ENCODE measurements at places on chromosomes 7 and 10.

- DNase-seq, result no peak
These were observed 185.8 kb upstream of the PRSS1 start for GRCh38 chr7:142563470-142563869.

- DNase-seq, result no peak
These were observed 39.0 kb downstream of the SCIN start for GRCh38 chr7:12609561-12609960.

DNA sequence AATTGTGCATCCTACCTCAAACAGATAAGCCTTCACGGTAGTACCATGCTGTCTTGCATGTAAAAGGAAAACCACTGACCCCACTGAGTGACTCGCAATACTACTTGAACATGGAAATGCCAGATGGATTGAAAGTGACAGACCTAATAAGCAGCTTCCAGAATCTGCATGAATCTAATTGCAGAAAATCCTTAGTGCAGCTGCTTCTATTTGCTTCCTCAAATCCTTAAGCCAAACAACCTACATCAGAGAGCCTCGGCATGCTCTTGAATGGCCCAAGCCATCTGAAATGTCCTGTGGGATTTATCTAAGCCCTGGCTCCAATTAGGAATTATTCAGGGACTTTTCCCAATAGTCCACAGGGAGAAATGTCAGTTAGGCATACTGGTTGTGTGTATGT lies 509.5 kb upstream of the CELF2 start:
- no peak for DNase-seq

DNA sequence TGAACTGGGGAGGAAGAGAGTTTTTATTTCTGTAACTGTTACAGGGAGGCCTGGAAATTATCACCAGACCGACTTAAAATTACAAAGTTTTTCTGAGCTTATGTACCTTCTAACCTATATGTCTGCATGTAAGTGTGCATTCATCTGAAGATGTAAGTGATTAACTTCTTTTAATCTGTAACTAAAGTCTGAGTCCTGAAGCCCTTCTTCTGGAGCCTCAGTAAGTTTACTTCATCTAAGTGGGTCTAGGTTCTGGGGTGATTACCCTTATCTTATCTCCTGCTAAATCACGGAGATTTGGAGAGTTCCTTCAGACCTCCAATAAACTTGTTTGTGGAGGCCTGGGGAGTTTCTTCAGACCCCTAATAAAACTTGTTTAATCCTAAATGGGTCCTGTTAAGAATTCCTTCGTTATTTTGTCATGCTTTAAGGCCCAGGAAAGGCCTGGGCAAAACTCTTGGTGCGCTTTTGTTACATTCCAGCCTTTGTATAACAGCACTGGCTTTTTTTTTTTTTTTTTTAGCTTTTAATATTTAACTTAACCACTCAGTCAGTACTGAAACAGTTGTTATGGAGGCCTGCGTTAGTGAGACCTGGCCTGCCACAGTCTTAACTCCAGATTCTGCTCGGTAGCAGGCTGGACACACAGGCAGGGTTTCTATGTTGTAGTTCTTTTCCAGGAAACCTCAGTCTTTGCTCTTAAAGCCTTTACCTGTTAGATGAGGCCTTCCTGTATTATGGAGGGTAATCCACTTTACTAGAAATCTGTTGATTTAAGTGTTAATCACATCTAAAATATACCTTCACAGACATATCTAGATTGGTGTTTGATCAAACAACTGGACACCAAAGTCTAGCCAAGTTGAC lies 33.0 kb downstream of the TPST1 start:
- DNase-seq, result no peak

DNA sequence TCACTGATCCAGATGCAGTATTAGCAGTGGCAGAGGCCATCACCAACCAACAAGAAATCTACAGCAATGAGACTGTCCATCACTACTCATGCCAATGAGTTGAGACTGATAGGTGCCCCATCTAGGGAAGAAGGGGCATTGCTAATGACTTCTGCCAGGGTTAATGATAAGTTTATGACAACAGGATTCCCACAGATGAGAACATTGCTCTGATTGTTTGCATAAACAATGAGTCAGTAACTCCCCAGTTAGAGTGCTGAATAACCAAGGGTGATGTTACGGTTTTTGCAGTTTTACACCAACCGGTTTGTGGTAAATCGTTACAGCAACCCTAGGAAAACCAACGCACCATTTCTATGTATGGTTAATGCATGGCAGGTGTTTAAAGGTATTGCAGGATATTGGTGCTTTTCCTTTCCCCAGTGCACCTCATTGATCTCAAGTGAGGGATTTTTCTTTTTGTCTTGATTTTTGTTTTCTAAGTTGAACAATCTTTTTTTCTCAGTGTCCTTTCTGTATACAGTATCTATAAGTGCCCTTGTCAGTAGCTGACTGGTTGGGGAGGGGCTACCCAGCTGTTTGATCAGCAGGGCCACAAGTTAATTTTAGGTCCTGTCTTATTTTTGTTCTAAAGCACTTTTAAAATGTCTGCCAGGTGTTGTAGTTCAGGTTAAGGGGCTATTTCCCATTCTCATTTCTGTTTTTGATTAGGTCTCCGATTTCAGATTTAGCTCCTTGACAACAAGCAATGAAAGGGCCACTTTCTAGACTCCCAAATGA lies 3.9 kb upstream of the CSGALNACT2 start:
- DNase-seq, result no peak

DNA sequence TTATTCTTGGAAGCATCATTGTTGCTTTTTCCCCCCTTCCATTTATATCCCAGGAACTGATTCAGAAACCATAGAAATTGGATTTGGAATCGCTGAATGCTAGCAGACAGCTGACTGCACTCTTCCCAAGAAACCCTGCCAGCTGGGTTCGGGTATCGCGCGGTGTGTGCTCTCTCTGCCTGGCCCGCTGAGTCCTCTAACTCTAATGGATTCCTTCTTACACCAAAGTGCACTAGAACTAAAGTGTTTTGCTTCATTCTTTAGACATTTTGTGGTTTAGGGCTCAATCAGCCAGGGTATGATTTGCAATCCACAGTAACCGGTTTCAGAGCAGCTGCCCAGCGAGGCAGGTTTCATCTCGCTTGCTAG lies 92.2 kb downstream of the EGFR start:
- no peak for DNase-seq

DNA sequence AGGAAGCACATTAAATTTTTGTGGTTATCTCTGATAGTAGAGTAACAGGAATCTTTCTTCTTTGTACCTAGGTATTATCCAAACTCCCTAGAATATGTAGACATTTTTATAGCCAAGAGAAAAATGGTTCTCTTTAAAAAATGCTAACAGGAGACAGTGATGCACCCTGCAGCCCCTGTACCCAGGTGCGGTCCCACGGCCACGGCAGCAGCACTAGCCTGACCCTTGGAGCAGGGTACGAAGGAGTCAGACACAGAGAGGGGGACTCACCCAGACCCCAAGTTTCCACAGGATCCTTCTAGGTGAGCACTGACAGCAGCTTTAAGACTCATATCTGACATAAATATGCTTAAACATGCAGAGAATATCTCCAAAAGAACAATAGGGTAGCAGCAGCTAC lies 60.4 kb downstream of the NUDCD3 start:
- DNase-seq, result no peak

GRCh38 chr7:78041423-78041822 lies 242.8 kb downstream of the PHTF2 start:
- DNase-seq, result no peak

- no peak for DNase-seq
These were observed 90.5 kb upstream of the FERD3L start for GRCh38 chr7:19235680-19236079.

- DNase-seq, result peak; percentile 37
These were observed 95.1 kb downstream of the BMPR1A start for GRCh38 chr10:86851328-86852207.

- no peak for DNase-seq
These were observed 279.1 kb downstream of the CCSER2 start for GRCh38 chr10:84607523-84607922.

GRCh38 chr7:26156451-26157420 lies 4.7 kb downstream of the NFE2L3 start:
- DNase-seq, result peak; percentile 44

DNA sequence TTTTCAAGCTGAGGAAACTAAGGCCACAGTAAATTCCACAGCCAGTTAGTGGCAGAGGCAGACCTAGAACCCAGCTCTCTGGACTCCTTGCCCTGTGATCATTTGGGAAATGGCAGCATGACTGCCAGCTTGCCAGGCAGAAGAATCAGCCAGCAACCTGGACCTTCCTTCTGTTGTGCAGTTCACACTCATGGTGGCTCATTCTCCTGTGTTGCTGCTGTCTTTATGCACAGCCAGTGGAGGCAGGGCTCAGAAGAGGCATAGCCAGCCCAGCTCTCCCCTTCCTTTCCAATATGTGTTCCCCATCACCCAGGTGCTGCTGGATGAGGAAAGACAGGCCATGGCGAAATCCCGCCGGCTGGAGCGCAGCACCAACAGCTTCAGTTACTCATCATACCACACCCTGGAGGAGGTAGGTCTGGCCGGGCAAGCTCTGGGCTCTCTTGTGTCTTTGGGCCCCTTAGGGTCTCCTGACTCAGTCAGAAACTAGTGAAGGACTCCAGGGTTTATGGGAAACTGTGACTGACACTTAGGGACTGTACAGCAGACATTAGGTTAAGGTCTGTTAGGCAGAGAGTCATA lies 14.8 kb downstream of the CPA5 start:
- DNase-seq, result no peak

- no peak for DNase-seq
These were observed 158.0 kb upstream of the PTN start for GRCh38 chr7:137501562-137501961.

DNA sequence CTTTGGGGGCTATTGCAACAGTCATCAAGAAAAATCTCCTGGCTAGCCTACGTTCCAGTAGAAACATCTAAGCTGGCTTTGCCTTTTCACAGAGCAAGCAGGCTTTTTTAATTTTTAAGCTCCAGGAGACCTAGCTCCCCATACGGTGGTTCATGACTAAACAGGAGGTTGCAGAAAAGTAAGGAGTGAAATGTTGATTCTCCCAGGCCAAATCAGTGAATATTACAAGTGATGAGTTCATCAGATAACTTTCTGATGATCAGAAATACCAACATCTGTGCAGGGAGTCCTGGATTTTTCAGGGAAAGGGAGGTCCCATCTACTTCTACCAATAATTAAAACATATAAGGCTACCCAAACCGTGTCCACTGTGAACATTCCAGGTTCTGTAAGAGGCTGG lies 477.3 kb upstream of the CELF2 start:
- no peak for DNase-seq

- no peak for DNase-seq
These were observed 182.6 kb upstream of the CXCL12 start for GRCh38 chr10:44567471-44567870.

- DNase-seq, result no peak
These were observed 117.8 kb downstream of the ZMIZ1 start for GRCh38 chr10:79186486-79187120.

DNA sequence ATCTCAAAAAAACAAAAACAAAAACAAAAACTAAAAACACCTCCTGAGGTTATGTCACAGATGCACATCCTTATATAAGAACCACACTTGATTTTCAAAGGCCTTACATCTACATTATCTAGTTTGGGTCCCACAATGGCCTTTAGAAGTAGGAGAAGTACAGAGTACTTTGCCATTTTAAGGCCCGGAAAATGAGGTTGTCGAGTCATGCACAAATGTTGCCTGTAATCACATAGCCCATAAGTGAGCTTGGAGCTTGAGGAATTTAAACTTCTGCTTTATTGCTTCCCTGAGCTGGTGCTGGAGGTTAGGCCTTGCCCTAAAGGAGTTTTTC lies 9.7 kb upstream of the MKRN1 start:
- no peak for DNase-seq

- DNase-seq, result no peak
These were observed 88.2 kb upstream of the GPR26 start for GRCh38 chr10:123577921-123578461.

DNA sequence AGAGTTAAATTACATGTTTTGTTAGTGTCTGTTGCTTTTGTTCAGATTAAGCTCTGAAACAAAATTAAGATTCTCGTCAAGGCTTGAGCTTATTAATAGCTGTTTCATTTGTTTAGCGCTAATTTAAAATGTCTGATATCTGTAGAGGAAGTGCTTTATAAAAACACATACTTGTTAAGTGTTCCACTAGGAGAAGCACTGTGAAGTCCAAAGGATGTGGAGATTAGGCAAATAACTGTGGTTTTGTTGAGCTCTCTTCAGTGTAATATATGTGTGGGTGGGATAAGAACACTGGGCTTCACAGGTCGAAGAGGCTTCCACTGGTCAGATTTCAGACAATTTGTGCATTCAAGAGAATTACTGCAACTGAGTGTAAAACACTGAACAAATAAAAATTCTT lies 242.0 kb downstream of the AUTS2 start:
- DNase-seq, result no peak

DNA sequence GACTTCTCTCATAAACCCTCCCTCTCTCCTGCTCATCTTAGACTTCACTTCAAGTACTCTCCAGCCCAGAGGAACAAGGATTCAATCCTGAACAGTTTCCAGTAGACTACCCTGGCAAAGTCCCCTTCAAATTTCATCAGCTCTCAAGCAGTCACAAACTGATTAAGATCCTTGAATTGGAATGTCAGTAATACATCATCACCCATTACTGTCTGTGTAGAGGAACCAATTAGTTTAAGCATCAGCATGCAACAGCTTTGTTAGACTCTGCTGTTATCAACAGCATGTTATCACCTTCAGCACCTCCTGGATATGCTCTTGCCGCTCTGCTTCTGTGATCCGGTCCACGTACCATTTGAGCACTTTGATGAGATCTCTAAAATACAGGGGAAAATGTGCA lies 307.0 kb upstream of the IMMP2L start:
- no peak for DNase-seq

DNA sequence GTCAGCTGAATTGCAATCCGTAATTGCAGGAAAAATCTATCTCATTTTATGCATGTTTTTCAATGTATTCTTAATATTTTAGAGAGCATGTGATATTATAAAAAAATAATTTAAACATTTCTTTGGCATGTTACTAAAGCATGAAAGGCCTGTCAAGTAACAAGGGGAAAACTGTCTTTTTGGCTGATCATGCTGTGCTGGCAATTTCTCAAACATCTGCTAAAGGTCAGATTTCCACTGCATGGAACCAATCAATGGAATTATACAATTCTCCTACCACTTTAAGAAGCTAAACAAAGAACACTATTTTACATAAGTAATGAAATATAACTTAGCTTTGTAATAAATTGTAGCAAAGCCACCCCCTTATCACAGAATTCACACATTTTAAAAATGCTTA lies 49.4 kb downstream of the JMJD1C start:
- DNase-seq, result no peak

DNA sequence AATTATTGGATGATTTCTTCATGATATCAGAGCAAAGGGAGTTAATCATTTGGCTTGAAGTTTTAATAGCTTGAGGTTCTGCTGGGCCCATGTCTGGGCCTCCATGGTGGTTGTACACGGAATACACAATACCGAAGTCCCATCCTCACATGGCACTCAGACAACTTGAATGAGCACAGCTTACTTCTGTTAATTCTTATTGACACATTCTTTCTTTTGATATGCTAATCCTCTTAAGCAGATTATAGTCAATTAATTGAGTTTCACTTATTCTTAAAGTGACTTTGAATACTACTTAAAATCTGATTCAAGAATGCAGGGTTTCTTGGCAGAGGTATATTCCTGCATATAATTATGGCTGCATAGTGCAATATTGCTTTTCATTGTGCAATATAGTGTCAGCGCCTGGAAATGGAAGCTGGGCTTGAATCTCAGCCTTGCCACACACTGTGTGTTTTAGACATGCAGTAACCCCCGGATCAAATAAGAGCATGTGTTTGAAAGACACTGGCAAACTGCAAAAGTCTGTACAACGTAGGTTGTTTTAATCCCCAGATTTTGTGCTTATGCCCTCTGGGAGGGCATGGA lies 543.5 kb upstream of the ADARB2 start:
- peak; percentile 52 for DNase-seq

- no peak for DNase-seq
These were observed 11.7 kb downstream of the MAP3K8 start for GRCh38 chr10:30445711-30446110.
